ENCODE measurements at places on chromosomes 5 and 9. TPM values are rescaled to one million over a fixed set of nuclear protein-coding genes. Genes with fewer than 3 reads are reported as not detected.
A peak's percentile ranks its signal among the peaks of the same experiment; 100 is the strongest.

Gene COX7C
- 346 TPM for total RNA-seq

Gene QRFP
- total RNA-seq: not detected

DNA sequence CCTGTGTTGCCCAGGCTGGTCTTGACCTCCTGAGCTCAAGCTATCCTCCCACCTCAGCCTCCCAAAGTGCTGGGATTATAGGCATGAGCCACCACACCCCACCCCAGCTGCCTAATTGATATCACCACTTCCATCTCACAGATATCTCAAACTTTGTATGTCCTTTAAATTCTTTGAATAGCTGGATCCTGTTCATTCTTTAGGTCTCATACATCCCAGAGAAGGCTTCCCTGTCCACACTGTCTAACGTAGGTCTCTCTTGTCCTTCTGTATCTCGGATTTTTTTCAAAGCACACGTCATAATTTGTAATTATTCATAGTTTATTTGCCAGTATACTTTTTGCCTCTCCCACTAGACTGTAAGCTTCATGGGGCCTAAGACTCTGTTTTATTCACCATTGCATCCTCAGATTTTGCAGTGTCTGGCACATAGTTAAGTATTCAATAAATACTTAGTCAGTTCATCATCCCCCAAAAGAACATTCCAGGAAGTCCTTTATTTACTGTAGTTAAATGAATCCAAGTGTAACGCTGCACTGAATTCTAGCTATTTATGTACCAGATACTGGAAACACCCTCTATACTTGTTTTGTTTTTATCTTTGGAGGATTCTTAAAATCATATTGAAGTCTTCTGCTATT, 10.5 kb downstream of the ARSK start:
- DNase-seq: peak; percentile 36

DNA sequence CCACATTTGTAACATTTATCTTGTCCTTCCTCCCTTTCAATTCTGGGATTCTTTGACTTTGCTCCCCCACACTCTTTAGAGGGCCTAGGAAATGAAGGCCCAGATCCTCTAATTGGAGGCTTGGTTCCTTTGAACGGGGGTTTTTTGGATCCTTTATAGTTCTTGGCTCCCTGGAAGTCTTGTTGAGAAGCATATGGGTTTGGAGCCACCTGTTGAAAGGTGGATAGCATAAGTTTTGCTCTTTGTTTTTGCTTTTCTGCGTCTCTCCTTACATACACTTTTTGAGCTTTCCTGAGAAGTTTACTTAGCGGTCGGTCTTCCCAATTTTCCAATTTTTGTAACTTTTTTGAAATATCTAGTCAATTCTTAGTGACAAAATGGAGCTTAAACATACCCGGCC, 17.8 kb downstream of the IFT74 start:
- no peak for DNase-seq

DNA sequence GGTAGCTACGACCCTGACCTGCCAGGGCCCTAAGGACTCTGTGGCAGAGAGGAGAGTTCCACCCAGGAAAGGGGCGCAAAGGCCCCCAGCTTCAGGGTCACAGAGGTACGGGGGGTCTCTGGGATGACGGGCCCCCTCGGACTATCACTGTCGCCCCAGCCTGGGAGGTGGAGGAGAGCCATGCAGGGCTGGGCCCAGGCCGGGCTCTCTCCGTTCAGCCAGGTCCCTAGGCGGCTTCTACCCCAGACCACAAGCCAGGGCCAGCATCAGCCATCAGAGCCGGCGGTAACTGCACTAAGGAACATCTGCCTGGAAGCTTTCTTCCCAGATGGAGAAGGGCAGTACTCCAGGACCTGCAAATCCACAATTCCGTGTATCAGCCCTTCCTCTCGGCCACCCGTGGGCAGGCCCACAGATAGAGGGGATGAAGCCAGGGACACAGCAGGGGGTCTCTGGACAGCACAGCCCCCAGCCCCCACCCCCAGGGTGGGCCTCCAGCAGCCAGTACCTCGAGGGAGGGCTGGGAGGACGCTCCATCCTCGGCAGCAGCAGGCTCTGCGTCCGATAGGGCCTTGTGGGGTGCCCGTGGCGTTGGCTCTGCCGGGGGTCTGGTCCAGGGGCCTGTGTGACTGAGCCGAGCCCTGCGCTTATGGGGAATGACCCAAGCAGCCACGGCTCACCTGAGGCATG, 38.4 kb downstream of the NACC2 start:
- no peak for DNase-seq

- DNase-seq: no peak
Measured at GRCh38 chr9:95177617-95178016, 139.9 kb downstream of the FANCC start.

Gene GDNF
- total RNA-seq: 7.2 TPM

DNA sequence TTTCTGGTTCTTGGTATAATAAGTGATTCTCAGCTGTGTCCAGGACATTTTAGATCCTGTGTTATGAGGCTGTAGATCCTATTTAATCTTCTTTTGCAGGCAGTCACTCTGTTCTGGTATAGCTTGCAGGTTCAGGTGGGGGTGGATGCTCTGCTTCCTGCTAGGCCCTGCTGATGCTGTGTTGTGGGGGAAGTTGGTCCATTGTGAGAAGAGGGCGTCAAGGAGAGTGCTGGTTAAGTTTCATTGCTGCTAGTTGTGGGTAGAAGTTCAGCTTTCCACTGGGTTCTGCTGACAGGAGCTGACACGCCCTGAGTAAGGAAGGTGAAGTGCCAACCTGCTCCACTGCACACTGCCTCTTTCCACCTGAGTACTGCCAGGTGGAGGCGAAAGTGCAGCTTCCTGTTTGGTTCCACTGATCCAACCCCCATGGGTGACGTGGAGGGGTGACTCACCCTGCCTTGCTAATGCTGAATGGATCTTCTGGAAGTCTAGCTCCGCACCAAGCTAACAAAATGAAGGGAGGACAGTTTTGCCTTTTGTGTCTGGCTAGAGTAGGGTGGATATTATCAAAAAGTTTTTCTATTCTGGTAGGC, 16.3 kb downstream of the NMRK1 start:
- no peak for DNase-seq

Measured in HFFc6 (cell line).